Stimulated activated CD4-positive, alpha-beta T cell treated with anti-CD3 and anti-CD28 coated beads, Interleukin-12 subunit alpha, Interleukin-12 subunit beta, amount 100 ng/mL, for 24 hours (primary cell): ENCODE measurements at places on chromosomes 1 and 21.

GRCh38 chr1:152227310-152227928 is 3.4 kb upstream of the HRNR start:
- no peak for DNase-seq

DNA sequence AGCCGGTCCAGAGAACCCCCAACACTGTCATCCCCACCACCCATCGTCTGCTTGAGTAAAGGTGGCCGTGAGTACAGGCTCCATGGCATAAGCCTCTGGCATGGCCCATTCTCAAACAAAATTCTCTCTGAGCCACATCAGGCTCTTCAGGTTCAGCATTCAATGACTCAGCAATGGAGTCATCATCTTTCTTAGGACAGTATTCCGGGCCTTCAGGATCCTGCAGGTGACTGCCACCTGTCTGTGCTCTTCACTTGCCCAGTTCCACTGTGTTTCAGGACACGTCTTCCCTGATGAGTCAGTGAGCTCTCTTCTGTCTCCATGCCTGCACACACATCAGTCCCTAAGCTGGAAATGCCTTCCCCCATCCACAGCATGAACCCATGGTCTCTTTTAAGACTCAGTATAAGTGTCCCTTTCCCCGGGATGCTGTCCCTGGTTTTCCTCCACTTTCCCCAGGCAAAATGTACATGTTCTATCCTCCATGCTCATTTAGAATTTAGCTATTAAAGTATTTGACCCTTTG is 81.1 kb upstream of the FGGY start:
- DNase-seq, result no peak

GRCh38 chr1:79777481-79778219 is 771.1 kb upstream of the ADGRL4 start:
- DNase-seq, result no peak

GRCh38 chr21:18274370-18274769 is 29.7 kb downstream of the CHODL start:
- no peak for DNase-seq

DNA sequence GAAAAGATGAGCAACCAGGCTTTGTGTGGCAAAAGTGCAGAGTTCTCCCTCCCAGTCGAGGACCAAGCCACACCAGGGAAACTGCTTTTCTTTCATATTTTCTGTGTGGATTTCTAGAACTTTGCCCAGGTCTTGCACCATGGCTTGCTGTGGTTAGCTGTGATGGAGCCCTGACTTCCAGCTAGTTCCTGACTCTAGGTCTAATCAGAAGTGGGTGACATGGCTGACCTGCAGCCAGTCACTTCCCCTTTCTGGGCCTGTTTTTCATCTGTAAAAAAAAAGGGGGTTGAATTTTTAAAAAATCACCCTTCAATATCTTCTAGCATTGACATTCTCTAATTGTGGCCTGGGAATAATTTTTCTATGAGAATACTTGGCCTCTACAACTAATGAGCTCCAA is 491.2 kb upstream of the USP24 start:
- DNase-seq, result no peak

GRCh38 chr1:81151206-81151605 is 649.5 kb upstream of the ADGRL2 start:
- DNase-seq, result no peak

GRCh38 chr1:235632506-235633401 is 16.8 kb downstream of the GNG4 start:
- DNase-seq, result no peak

- no peak for DNase-seq
These were observed 13.2 kb upstream of the SLC41A1 start for GRCh38 chr1:205826016-205826806.

- DNase-seq, result no peak
These were observed 971 bp downstream of the CAPZB start for GRCh38 chr1:19484338-19484797.

- DNase-seq, result no peak
These were observed 49.6 kb downstream of the WDR64 start for GRCh38 chr1:241701483-241702295.

GRCh38 chr1:53606651-53607051 is 132.3 kb downstream of the GLIS1 start:
- no peak for DNase-seq

DNA sequence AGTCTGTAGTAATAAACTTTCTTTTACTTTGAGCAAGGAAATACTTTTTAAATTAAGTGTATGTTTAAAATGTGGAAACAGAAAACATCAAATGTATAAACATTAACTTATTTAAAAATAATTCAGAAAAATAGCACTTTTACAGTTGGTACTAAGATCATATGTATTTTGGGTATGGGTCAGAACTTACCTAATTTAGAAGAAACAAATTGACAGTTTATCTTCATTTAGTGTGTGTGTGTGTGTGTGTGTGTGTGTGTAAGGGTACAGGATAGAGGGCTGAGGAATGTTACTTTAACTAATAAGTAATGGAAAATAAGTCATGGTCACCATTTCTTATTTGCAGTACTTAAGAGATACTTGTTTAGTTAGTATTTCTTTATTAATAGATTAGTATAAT is 3.3 kb downstream of the MAN1A2 start:
- no peak for DNase-seq

GRCh38 chr1:5644281-5645134 is 347.7 kb downstream of the NPHP4 start:
- DNase-seq, result no peak

- no peak for DNase-seq
These were observed 7.3 kb downstream of the C1orf174 start for GRCh38 chr1:3892748-3893147.

DNA sequence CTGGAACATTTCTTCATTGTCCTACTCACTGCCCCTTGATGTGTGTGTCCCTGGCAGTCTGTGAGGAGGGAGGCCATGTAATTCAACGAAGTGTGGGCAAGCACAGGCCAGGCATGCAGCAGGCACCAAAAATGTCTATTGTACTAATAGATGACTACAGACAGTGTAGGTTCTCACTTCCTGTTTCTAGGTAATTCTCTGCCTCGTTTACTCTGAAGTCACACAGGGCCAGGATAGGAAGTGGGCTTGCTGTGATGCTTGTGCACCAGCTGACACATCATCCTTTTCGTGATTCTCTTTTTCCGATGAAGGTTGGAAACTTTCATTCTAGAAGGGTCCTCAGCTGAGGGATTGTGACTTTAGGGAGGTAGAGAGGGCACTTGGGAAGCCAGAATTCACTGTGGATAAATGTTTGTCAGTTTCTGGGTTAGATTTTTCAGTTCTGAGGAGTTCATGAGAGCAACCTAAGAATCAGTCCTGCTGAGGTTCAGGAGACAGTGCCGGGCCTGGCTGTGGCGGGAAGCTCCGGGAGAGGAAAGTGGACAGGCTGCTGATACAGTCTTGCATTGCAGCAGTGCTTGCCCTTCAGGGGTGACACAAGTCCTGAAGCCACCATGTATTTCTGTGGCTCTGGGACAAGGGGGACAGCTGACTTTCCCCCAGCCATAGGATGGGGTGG is 4.3 kb upstream of the CSF1 start:
- peak; percentile 42 for DNase-seq

DNA sequence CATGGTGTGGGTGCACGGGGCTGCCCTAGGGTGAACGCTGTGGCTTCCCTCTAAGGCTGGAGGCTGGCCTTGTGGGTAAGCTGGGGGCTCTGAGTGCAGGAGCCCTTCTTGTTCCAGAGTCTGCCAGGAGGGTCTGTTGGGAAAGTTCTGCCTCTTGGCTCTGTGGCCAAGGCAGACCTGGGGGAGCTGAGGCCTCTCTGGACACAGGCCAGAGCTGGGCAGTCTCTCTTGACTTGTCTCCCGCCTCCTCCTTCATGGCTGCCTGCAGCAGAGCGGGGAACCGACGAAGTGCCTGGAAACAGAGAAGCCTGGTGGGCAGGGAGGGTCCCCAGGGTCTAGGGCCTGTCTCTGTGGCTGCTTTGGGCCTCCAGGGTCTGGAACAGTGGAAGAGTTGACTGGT is 30.3 kb upstream of the PEX10 start:
- no peak for DNase-seq

- DNase-seq, result no peak
These were observed 24.9 kb downstream of the FAM163A start for GRCh38 chr1:179767996-179768395.

GRCh38 chr1:58487002-58487401 is 59.5 kb downstream of the OMA1 start:
- DNase-seq, result no peak

DNA sequence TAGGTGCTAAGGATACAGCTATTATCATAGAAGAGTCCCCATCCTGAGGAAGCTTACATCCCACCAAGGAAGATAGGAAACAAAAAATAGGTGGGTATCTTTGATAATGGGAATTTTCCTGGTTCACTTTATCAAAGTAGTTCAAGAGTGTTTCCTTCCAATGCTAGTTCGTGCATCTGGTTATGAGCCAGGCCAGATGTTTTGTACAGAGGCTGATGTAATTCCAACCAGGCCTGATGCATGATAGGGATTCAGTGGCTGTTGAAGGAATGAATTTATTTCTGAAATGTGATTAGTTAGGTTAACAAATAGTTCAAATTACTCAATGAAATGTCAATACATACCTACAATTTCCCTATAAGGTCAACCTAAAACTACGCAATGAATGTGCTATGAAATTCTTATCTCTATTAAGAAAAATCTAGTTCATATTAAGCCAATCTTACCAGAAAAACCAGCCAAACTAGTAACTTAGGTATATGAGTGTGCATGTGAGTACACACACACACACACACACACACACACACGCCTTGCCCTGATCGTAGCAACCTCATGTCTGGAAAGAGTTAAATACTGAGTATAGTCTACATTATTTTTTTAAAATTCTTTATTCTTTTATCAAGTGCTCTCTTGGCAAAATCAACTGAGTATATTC is 9.5 kb upstream of the ZBTB18 start:
- DNase-seq, result no peak

DNA sequence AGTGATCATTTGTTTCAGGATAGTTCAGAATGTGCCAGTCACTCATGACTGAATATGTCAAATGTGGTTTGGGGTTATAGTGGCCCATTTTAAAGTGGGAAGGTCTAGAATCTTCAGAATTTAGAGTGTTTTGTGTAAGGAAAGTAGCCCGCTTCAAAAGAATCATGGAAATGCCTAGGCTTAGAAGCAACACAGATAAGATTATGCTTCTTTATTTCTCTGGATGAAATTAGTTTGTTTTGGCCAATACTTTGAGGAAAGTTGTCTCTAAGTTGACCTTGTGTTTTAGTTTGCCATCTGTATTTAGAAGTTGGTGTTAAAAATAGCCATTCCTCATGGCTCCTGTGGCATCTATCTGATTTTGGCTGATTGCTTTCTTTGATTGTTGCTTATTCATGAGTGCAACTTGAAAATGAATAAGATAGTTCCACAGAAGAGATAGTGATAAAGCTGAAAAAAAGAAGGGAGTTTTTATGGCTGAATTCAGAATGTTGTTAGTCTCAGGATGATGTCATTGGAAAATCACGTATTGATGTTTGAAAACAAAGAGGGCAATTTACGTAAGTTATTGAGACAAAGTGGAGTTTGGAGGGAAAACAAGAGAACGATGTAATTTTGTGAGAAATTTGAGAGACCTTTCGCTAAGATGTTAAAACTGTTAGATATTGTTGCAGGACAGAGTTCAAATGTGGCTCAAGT is 71.9 kb downstream of the PLA2G4A start:
- no peak for DNase-seq

GRCh38 chr1:175824079-175824478 is 80.7 kb upstream of the TNR start:
- no peak for DNase-seq

DNA sequence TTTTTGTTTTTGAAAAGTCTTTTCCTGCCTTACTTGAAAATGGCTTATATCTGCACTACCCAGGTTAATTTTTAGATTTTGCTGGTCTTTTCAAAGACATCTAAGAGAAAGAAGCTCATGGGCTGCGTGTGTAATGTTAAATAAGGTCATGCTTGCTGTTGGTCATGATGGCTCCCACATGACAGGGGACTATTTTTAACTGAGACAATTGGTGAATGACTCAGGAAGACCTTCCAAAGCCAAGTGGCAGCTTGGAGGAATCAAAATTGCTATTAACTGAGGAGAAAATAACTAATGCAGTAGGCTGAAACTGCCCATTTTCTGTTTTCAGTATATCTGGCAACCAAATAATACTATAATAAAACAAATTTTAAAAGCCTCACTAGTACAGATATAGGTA is 117.1 kb upstream of the SPAG17 start:
- no peak for DNase-seq

DNA sequence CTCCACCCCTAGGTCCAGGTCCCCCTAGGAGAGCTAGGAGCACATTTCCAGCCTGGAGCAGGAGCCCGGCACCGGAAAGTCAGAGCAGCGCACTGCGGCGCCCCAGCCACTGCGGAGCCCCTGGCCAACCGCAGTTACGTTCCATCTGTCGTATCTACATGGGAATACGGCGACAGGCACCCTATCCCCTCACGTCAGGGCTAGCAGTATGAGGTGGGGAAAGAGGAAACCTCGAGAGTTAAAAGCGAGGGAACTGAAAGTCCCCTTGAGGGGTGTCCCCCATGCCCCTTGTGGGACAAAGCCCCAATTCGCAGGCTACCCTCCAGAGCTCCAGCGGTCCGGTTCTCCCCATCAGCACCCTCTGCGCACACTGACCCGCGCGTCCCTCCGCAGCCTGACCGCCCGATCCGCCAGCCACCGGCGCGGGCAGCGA is 995 bp downstream of the COLGALT2 start:
- peak; percentile 1 for DNase-seq

- DNase-seq, result no peak
These were observed 28.3 kb upstream of the EPHA8 start for GRCh38 chr1:22534951-22535350.

- DNase-seq, result no peak
These were observed 22.6 kb downstream of the PLPPR5 start for GRCh38 chr1:98981917-98982513.

DNA sequence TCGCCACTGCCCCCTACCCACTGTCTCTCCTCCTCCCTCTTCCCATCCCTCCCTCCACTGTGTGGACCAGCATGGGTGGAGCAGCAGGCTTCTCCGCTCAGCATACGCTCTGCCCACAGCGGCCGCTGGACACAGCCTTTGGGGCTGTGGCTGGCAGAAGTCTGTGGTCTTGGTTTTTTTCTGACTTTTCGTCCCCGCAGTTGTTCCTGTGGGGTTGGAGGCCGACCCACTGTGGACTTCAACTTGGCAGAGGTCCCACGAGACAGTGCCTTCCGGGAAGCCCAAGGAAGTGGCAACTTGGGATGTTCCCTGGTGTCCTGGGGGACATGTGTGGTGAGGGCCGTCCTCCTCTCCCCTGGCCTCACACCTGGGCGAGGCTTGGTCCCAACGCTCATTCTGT is 162.5 kb upstream of the C1orf174 start:
- no peak for DNase-seq

DNA sequence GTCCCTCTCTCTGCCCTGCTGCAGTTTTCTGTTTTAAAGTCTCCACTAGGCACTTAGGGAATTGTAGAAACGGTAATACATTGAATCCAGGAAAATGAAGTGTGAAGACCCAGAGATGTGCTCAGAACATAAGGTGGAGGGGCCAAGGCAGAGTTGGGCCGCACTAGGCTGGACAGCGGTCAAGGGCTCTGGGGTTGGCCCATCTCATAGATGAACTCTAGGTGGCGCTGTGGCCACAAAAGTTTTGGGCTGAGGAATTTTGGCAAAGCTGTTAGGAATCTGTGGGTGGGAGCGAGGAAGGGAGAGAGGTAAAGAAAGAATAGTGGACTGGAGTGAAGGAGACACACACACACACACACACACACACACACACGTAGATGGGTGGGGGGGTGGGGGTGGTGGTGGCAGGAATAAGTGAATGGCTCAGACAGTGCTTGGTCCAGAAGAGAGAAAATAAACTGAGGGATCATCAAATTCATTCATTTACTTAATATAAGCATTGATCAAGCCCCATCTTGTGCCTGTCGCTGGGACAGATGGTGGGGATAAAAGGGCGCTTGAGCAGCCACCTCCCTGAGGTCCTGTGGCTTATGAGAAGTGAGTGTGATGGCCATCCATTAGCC is 258.5 kb downstream of the TRABD2B start:
- DNase-seq, result no peak
